ENCODE measurements at places on chromosomes 6 and 20.

DNA sequence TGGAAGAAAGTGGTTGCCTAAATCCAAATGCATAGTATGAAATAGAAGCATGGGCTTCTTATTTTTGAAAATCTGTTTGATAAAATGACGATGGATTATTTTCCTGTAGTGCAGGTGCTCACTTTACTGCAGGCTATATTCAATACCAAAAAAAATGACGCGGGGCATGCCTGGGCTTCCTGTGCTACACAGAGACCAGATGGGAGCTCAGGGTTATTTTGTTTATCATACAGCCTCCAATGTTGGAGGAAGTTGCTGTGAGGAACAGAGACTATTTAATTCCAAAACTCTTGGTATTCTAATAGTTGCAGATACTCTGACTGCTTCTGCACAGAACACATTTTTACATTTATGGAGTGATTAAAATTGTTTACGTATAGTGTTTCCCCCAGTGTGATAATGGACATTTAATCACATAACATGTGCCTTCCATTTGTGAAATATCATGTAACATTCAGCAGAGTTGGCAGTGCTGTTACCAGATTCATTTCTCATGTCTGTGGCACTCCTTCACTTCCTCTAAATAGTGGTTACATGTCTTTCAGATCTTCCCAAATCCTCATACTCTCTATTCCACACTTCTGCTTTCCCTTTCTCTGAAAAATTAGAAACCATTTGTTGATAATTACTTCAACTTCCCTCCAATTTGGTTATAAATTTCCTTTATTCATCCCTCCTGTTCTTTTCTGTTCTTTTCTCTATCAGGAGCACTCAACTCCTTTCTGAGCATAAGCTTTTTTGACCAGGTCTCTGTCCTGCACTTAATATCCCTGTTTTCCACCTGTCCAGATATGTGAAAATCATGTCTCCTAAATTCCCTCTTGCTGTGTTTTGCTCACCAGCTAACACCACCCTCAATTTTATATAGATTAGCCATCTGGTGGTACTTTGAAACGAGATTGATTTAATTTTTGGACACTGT is 121.6 kb downstream of the ADGRB3 start:
- no peak for DNase-seq

GRCh38 chr6:79127660-79128059 is 49.6 kb upstream of the PHIP start:
- DNase-seq, result no peak

GRCh38 chr6:11143394-11144371 is 32.2 kb upstream of the ERVFRD-1 start:
- no peak for DNase-seq

DNA sequence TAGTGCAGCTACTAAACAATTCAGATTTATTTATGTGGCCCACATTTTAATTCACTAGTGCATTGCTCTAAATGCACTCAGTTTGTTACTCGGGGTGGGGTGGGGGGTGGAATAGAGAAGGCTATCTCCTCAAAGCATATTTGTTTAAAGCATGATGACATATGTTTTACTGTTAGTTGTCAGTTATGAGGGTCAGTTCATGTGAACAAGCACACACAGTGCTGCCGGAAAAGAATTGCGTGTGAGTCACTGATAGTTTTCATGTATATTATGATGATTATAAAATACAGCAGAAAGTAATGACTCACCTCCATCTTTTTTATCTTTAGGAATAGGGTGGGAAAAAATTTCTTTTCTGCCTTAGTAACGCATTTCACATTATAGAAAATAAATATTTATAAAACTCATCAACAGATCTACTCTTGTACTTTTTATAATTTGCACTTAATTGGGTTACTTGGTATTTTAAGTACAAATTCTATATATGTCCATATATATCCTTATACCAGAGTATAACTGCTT is 42.2 kb upstream of the STXBP5 start:
- DNase-seq, result no peak

DNA sequence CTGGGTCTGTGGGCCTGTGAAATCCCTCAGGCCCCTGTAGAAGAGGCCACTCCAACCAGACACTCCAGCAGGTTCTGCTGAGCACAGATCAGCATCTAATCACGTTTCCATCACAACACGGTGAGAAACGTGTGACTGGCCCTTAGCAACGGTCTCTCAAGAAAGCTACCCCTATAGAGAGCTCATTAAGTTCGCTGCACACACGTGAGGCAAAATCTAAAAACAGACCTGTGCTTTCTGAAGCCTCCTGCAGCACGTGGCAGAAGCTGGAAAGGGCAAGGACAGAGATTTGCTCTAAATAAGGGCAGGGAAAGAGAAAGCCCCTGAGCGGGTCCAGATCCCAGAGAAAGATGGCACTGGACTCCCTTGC is 56.5 kb downstream of the GPR6 start:
- no peak for DNase-seq

DNA sequence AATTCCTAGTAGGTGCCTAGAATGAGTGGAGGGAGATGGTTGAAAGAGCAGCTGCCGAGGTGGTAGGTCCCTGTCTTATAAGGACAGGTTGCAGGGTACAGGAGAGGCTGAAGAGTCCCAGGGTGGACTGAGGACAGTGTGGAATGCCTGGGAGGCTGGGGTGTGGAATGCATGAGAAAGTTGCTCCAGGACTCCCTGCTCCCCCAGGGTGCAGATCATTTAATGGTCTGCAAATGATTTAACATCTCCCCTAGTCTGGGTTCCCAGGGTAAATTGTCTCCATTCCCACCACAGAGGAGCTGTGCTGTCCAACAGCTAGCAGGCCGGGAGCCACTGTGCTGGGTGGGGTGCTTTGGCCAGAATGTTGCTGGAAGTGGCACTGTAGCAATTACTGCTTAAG is 76.0 kb downstream of the CD83 start:
- DNase-seq, result no peak

- DNase-seq, result no peak
Measured at GRCh38 chr6:126804332-126805064, 314.0 kb upstream of the RSPO3 start.
